ENCODE measurements at places on chromosomes 7 and 10.

DNA sequence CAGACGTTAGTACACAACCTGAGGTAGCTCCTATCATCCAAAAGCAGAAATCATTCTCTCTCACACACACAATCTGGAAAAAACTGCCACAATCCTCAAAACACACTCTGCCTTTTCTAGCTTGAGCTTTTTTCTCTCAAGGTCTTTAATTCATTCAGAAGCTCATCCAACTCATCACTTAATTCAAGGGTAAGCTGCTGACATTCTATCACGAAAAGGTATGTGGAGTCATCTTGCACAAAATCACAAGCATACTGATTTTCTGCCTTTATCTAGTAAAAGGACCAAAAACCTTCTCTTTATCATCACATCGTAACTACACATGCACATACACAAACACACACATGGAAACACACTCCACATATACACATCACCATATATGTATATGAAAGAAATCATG lies 32.0 kb downstream of the DOCK4 start:
- no peaks in the 10 kb centered on the region for H3K36me3 ChIP-seq
- no peaks in the 10 kb centered on the region for H3K4me1 ChIP-seq
- no peak for DNase-seq
- H3K27ac ChIP-seq = no peak overlapping the region

- H3K4me3 ChIP-seq = no peak overlapping the region
- H3K27me3 ChIP-seq = no peaks in the 10 kb centered on the region
- H3K36me3 ChIP-seq = no peaks in the 10 kb centered on the region
- no peak overlapping the region for H3K27ac ChIP-seq
Observed at GRCh38 chr7:15853832-15854470, 167.5 kb upstream of the MEOX2 start.

DNA sequence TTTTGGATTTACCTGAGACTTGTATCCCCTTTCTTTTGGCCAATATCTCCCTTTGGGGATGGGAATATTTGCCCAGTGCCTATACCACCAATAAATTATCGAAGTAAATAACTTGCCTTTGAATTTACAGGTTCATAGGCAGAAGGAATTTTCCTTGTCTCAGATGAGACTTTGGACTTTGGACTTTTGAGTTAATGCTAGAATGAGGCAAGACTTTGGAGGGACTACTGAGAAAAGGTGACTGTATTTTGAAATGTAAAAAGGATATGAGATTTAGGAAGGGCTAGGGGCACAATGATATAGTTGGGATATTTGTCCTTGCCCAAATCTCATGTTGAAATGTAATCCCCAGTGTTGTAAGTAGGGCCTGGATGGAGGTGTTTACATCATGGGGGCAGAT lies 384.5 kb upstream of the GHITM start:
- H3K36me3 ChIP-seq = peaks cover 10% of the 10 kb centered on the region
- H3K4me3 ChIP-seq = no peak overlapping the region
- DNase-seq = no peak

- H3K27ac ChIP-seq = no peak overlapping the region
- no peaks in the 10 kb centered on the region for H3K4me1 ChIP-seq
- peaks cover 4% of the 10 kb centered on the region for H3K27me3 ChIP-seq
- no peaks in the 10 kb centered on the region for H3K36me3 ChIP-seq
- no peak overlapping the region for H3K4me3 ChIP-seq
- no peak for DNase-seq
Observed at GRCh38 chr10:2469802-2470201, 597.5 kb upstream of the PFKP start.

GRCh38 chr7:21149809-21150208 lies 278.1 kb upstream of the SP4 start:
- H3K4me1 ChIP-seq = no peaks in the 10 kb centered on the region
- H3K4me3 ChIP-seq = no peak overlapping the region

- DNase-seq = no peak
- H3K27me3 ChIP-seq = peaks cover 6% of the 10 kb centered on the region
- no peak overlapping the region for H3K27ac ChIP-seq
Observed at GRCh38 chr7:70612811-70613210, 519.1 kb upstream of the GALNT17 start.

- DNase-seq = no peak
- H3K27ac ChIP-seq = no peak overlapping the region
- no peak overlapping the region for H3K4me3 ChIP-seq
- peaks cover 9% of the 10 kb centered on the region for H3K36me3 ChIP-seq
Observed at GRCh38 chr7:597348-598178, 77.9 kb upstream of the PDGFA start.

DNA sequence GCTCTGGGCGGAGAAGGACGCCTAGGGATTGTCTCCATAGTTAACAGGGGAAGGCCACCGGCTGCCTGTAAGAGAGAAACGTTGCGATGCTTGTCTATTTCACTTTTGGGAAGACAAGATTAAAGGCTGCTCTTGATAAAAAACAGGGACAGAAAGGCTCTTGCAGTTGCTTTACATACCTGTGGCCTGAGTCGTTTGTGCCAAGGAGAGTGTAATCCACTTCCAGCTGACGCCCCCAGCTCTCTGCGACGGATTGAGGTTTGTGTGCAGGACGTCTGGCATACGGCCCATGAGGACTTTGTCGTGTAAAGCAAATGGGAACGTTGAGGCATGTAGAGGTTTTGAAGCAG lies 1.1 kb downstream of the MAP3K8 start:
- H3K4me1 ChIP-seq = peaks cover 56% of the 10 kb centered on the region
- H3K36me3 ChIP-seq = peaks cover 27% of the 10 kb centered on the region
- peaks cover 6% of the 10 kb centered on the region for H3K27me3 ChIP-seq
- peak overlapping the region; percentile 81 for H3K4me3 ChIP-seq

DNA sequence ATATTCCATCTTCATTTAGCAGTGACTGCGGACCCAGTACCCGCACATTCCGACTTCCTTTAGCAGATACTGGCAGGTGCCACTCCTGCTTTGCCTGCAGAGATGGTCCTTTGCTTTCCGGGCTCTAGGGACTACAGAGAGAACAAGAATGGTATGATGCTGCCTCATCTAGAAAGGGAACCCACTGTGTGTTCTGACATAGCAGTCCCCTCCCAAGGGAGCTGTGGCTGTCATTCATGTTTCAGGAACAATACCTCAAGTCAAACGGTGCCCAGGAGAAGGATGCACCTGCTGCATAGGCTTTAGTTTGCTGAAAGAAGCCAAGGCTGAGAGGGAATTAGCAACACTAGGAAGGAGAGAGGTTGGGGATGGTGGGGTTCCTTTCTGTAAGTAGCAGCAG lies 15.9 kb upstream of the TMEM72 start:
- no peaks in the 10 kb centered on the region for H3K4me1 ChIP-seq
- no peak overlapping the region for H3K27ac ChIP-seq
- H3K4me3 ChIP-seq = no peak overlapping the region

DNA sequence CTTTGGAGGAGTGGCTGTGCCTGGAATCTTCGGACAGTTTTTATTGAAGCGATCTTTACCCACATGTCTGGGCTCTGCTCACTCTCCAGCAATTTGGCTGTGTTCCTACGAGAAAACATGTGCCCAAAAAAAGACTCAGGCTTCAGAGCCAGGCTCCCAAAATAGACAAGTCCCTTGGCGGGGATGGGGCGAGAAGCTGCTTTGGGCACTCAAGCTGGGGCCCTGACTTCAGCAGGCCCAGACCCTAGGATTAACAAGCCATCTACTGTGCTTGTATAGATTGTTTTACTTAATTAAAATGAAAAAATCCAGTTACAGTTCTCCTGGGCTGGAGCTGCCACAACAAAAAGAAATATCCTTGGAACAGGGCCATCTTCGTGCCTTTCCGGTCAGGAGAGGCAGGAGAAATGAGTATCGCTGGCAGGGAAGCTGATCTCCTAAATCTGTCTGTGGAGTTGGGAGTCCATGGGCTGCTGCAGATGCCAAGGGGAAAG lies 51.4 kb upstream of the PDCD4 start:
- no peaks in the 10 kb centered on the region for H3K36me3 ChIP-seq
- DNase-seq = no peak
- peaks cover 32% of the 10 kb centered on the region for H3K4me1 ChIP-seq
- H3K27me3 ChIP-seq = no peaks in the 10 kb centered on the region
- H3K4me3 ChIP-seq = no peak overlapping the region

- no peak overlapping the region for H3K27ac ChIP-seq
- H3K27me3 ChIP-seq = no peaks in the 10 kb centered on the region
- DNase-seq = peak; percentile 63
- H3K36me3 ChIP-seq = no peaks in the 10 kb centered on the region
- peaks cover 13% of the 10 kb centered on the region for H3K4me1 ChIP-seq
Observed at GRCh38 chr7:25098096-25099046, 26.7 kb downstream of the CYCS start.

GRCh38 chr7:85535974-85536729 lies 349.3 kb upstream of the SEMA3D start:
- no peaks in the 10 kb centered on the region for H3K27me3 ChIP-seq
- no peaks in the 10 kb centered on the region for H3K4me1 ChIP-seq
- peaks cover 1% of the 10 kb centered on the region for H3K36me3 ChIP-seq
- no peak overlapping the region for H3K27ac ChIP-seq
- no peak overlapping the region for H3K4me3 ChIP-seq
- no peak for DNase-seq

- peaks cover 13% of the 10 kb centered on the region for H3K4me1 ChIP-seq
- peak; percentile 46 for DNase-seq
- no peaks in the 10 kb centered on the region for H3K36me3 ChIP-seq
- no peak overlapping the region for H3K27ac ChIP-seq
Observed at GRCh38 chr10:73894245-73894971, 16.5 kb upstream of the PLAU start.

DNA sequence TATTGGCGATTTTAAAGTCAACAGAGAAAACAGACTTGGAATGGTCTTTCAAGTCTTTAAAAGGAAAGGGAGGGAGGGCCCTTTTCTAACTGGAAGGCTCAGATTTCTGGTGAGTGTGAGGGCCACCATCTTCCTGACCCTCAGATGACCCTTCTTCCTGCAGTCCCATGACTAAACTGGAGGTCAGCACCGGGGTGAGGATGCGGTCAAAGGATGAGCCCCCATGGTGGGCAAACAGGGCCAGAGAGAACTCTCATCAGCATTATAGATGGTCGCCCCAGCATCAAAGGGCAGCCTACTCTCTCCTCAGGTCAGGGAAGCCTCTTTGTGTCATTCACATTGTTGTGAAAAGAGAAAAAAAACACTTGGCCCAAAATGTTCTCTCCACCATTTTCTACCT lies 219.2 kb downstream of the LRMDA start:
- H3K36me3 ChIP-seq = no peaks in the 10 kb centered on the region
- H3K4me1 ChIP-seq = no peaks in the 10 kb centered on the region
- no peak overlapping the region for H3K4me3 ChIP-seq
- H3K27me3 ChIP-seq = no peaks in the 10 kb centered on the region

- H3K4me1 ChIP-seq = no peaks in the 10 kb centered on the region
- no peak overlapping the region for H3K4me3 ChIP-seq
- H3K27ac ChIP-seq = no peak overlapping the region
- no peaks in the 10 kb centered on the region for H3K36me3 ChIP-seq
- peaks cover 19% of the 10 kb centered on the region for H3K27me3 ChIP-seq
Observed at GRCh38 chr10:93580828-93581227, 14.4 kb downstream of the FFAR4 start.

DNA sequence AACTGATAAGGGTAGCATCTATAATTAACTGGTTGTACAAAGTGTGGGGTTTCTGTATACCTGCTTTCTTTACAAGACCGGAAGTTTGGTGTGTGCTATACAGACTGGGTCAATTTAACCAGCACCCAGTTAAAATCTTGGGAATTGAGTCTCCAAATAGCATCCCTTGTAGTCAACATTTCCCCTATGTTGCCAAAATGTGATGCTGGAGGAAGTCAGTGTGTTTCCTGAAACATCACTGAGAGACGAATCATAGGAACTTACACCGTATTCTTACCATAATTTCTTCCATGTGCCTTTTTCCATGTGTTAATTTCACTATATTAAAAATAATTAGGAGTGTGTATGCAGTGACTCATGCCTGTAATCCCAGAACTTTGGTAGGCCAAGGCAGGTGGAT lies 1.7 kb downstream of the AKR1C4 start:
- H3K27me3 ChIP-seq = peaks cover 7% of the 10 kb centered on the region
- no peak for DNase-seq
- H3K4me3 ChIP-seq = no peak overlapping the region
- no peak overlapping the region for H3K27ac ChIP-seq
- no peaks in the 10 kb centered on the region for H3K4me1 ChIP-seq

GRCh38 chr7:47809387-47809786 lies 138.9 kb downstream of the PKD1L1 start:
- H3K27me3 ChIP-seq = no peaks in the 10 kb centered on the region
- H3K36me3 ChIP-seq = no peaks in the 10 kb centered on the region
- H3K4me3 ChIP-seq = no peak overlapping the region
- H3K4me1 ChIP-seq = no peaks in the 10 kb centered on the region

DNA sequence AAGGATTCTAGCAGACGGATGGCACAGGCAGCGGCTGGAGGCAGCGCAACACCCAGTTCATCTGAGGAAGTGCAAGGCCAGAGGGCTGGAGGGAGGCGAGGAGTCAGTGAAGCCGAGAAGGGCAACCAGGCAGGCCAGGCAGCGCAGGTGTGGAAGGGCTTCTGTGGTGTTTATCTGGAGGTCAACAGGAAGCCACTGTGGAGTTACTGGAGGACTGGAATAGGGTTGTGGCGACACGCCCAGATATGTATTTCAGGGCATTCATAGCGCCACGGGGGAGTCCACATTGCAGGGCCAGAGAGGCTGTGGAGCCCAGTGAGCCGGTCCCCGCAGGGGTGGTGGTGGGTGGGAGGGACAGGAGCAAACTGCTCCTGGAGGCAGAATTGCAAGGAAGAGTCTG lies 150.6 kb downstream of the CDH23 start:
- no peak overlapping the region for H3K27ac ChIP-seq
- H3K4me1 ChIP-seq = no peaks in the 10 kb centered on the region
- H3K36me3 ChIP-seq = no peaks in the 10 kb centered on the region
- no peak for DNase-seq

- H3K36me3 ChIP-seq = no peaks in the 10 kb centered on the region
- no peaks in the 10 kb centered on the region for H3K27me3 ChIP-seq
- H3K27ac ChIP-seq = no peak overlapping the region
- peaks cover 8% of the 10 kb centered on the region for H3K4me1 ChIP-seq
- no peak overlapping the region for H3K4me3 ChIP-seq
Observed at GRCh38 chr7:156935250-156935649, 14.3 kb upstream of the NOM1 start.

GRCh38 chr7:86929293-86930109 lies 130.0 kb downstream of the ELAPOR2 start:
- no peak for DNase-seq
- no peak overlapping the region for H3K4me3 ChIP-seq
- no peak overlapping the region for H3K27ac ChIP-seq
- peaks cover 23% of the 10 kb centered on the region for H3K27me3 ChIP-seq
- peaks cover 36% of the 10 kb centered on the region for H3K4me1 ChIP-seq

DNA sequence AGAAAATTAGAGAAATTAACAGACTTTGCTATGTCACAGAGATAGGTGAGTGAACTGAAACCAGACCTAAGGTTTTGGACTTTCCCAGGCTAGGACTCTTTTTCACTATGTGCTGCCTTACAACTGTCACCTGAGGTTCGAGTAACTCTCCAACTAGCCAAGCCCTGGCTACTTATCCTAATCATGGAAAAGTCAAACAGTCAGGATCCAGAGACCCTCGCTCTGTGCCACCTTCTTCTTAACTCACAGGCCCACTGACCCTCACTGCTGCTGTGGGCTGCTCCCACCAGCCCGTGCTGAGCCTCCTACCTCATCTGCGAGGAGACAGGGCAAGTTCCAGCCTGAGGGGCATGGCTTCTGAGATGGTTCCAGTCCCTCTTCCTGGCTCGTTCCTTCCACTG lies 211.4 kb upstream of the KLF14 start:
- DNase-seq = no peak
- H3K27ac ChIP-seq = peak overlapping the region; percentile 98
- peak overlapping the region; percentile 96 for H3K4me3 ChIP-seq
- peaks cover 31% of the 10 kb centered on the region for H3K36me3 ChIP-seq
- peaks cover 78% of the 10 kb centered on the region for H3K4me1 ChIP-seq

All from activated T-cell treated with anti-CD3 and anti-CD28 coated beads, Interleukin-2, amount 50 U/mL, for 72 hours (primary cell).